Stimulated activated CD8-positive, alpha-beta memory T cell treated with anti-CD3 and anti-CD28 coated beads, Interleukin-7, amount 100 ng/mL, for 1 hour (primary cell): ENCODE measurements at places on chromosomes 12 and 14.

GRCh38 chr12:59499774-59500173, 96.1 kb upstream of the SLC16A7 start:
- no peak for DNase-seq

GRCh38 chr14:99241325-99242010, 30.5 kb downstream of the BCL11B start:
- DNase-seq: no peak

- DNase-seq: no peak
Observed at GRCh38 chr14:23559010-23559925, 3.2 kb downstream of the THTPA start.

DNA sequence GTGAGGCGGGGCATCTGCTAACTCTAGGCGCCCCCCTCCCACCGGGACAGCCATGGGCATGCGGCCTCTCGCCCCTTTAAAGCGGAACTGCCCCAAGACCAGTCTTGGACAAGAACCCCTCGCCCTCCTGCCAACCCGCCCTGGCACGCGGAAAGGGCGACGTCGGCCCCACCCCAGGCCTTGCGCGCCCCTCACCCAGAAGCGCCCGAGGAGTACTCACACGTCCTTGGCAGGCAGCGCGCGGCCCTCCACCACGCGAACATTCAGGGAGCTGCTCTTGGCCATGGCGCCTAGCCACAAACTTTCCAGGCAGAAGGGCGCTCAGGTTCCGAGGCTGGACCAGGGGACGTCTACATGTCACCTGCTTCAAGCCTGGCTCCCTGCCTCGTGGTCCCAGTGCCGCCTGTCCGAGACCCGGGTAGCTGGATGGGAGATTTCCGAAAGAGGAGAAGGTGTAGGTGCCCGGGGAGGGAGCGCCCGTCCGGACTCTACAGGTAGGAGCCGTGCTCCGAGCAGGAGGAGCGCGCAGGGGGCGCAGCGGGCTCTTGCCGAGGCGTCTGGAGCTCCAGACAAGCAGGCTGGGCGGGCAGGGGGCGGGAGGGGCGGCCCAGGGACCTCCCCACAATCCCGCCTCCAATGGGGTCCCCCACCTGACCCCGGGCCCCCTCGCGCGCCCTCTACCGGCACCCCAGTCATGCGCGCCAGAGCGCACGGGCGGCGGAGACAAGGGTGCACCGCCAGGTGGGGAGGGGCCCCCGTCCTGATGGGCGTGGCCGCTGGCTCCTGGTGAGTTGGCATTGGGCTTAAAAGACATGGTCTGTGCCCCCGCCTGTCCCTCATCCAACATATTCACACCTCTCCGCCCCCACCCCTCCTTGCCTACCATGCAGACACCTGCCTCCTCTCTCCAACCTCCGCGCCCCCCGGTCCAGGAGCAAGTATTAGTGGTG, at the start of gene RASAL1:
Gene RASAL1, minus strand, starts transcription at position 584 of the 950 bp plus-strand sequence. Its CDS starts 299 bp downstream, at position 285.
- DNase-seq: peak; percentile 33

DNA sequence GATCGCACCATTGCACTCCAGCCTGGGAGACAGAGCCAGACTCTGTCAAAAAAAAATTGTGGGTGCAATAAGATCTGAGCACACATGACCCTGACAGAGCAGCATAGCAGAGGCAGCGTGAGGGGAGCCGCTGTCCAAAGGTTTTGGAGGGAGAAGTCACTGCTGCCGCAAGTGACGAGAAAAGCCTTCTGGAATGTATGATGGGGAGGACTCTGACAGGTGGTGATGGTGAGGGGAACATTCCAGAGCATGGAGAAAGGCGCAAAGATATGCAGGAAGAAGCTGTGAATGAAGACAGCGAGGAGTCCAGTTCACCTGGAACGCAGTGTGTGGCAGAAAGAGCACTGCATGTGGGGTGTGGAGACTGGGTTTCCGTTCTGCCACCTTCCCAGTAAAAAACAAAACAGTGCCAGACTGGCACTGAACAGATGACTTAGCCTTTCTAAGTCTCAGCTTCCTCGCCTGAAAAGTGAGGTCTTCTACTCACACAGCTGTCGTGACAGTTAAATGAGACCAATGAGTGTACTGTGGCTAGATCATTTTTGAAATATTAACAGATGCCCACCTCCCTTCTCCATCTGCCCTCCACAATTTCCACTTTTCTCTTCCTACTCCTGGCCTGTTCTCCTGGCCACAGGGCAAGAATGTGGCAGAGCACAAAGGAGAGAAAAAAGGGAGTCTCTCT, 53.4 kb upstream of the PTHLH start:
- DNase-seq: no peak

DNA sequence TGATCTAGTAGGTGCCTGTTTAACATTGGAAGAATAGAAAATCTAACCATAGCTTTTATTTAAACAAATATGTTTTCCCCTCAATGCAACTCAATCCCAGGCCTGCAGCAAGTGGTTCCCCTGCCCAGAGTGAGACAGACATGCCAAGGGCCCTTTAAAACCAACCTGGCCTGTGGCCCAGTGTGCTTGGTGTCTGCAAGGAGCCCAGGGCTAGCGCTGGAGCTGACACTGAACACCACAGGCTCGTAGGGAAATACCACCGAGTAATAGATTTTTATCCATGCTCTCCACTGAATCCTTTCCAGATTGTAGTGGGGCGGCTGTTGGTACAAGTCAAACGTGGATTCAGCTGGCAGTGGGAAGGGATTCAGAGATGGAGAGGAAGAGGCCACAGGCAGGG, 95.6 kb upstream of the NRXN3 start:
- DNase-seq: no peak

- DNase-seq: no peak
Observed at GRCh38 chr14:42944284-42944683, 1337.6 kb downstream of the LRFN5 start.

GRCh38 chr14:80780500-80780899, 161.0 kb downstream of the CEP128 start:
- no peak for DNase-seq

GRCh38 chr12:51392556-51393237, 1.5 kb upstream of the GALNT6 start:
- no peak for DNase-seq

DNA sequence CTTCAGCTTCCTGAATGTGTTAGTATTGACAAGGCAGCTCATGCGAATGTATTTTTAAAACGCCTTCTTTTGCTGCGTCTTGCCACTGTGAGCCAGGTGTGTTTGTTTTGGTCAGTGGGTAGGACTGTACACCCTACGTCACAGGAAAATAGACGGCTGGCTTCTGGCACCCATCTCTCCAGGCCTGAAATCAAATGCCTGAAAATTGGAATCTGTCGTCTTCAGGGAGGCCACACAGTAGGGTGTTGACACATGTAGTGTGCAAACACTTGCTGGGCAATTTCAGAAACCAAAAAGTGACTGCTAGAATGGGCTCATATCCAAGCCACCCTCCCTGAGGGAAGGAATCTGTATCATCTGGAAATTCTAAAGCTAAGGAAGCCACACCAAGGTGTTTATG, 209.3 kb downstream of the TTC8 start:
- no peak for DNase-seq

GRCh38 chr14:49770212-49770817, 2.4 kb downstream of the KLHDC2 start:
- no peak for DNase-seq

DNA sequence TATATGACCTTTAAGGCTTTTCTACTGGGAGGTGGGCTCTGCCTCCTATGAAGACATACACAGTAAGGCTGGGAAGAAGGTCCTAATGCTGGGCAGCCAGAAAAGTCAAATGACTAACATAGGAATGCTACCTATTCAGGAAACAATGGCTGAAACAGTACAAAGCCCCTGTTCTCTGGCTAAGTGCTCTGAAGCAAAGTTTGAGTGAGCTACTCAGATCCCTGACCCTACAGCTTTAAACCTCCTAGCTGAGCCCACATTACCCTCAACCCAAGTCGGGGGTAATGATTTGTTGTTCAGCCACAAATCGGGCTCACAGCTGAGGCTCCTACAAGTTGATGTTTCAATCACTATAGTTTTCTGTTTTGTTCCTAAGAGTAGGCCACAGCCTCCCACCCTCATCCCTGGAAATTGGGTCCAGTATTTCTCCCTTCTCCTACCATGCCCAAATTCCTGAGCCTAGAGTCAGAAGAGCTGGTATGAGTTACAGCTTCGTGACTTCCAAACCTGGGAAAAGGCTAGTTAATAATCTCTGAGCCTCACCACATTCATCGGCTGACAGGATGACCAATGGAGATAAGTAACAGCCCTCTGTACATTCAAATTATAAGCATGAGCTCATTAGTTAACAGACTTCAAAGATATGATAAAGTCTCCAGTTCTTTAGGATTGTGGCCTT, 46.5 kb downstream of the BTBD7 start:
- no peak for DNase-seq

DNA sequence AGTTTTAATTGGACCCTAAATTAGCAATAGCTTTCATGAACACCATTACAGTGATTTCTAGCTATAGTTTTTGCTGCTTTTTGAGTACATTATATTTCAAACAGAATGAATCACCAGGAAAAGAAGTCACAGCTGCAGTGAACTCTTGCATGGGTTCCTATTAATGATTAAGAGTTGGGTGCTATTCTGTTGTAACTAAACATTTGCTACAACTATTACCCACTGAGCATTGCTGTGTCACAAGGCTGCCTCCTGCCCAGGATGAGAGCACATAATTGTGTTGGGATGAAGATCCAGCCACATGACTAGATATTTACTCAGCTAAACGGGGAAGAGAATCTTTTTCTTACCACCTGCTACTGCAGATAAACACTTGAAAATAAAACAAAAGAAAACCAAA, 152.7 kb downstream of the GXYLT1 start:
- DNase-seq: no peak

- no peak for DNase-seq
Observed at GRCh38 chr14:20732979-20733635, 12.6 kb upstream of the EDDM3A start.

- no peak for DNase-seq
Observed at GRCh38 chr12:88716240-88716639, 136.0 kb upstream of the KITLG start.

GRCh38 chr14:62429683-62430082, 615.6 kb downstream of the KCNH5 start:
- no peak for DNase-seq

DNA sequence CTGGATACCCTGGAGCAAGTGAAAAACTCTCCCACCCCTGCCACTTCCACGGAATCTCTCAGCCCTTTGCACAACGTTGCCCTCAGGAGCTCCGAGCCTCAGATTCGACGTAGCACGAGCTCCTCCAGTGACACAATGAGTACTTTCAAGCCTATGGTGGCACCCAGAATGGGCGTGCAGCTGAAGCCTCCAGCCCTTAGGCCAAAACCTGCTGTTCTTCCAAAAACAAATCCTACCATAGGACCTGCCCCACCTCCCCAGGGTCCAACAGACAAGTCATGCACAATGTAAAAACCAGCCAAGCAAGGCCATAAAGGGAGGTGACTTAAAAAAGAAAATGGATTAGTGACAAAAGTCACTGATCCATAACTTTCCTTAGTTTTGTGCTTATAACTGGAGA, 79.7 kb downstream of the KICS2 start:
- DNase-seq: no peak

GRCh38 chr14:23567186-23568020, at the start of gene AP1G2:
AP1G2 (minus strand) TSS chr14:23567791; CDS start chr14:23567314, 477 bp downstream.
- DNase-seq: peak; percentile 62

GRCh38 chr12:106750524-106750923, 24.0 kb upstream of the RIC8B start:
- DNase-seq: no peak

GRCh38 chr12:129127211-129127610, 273.9 kb downstream of the GLT1D1 start:
- no peak for DNase-seq

GRCh38 chr12:101877806-101878242, 444 bp downstream of the DRAM1 start:
- DNase-seq: no peak

- DNase-seq: no peak
Observed at GRCh38 chr12:13435235-13435933, 238.9 kb downstream of the EMP1 start.

DNA sequence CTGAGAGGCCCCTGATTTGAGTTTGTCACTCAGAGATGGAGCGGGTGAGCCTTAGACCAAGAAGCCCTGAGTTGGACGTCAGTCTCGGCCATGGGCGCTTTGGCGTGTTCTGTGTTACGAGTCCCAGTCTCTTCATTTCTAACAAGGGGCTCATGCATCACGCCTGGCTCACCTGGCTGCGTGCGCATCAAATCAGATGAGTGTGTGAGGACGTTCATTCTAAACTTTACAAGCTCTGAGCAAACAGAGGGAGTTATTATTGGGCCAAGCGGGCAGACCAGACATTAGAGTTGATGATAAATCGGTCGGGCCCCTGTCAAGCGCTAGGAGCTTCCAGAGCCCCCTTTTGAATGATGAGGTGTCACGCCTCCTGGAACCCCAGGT, 117.2 kb downstream of the CALM1 start:
- no peak for DNase-seq

GRCh38 chr14:92668276-92668973, 80.0 kb downstream of the LGMN start:
- no peak for DNase-seq

GRCh38 chr14:95460647-95461478, 55.6 kb downstream of the SYNE3 start:
- DNase-seq: no peak

DNA sequence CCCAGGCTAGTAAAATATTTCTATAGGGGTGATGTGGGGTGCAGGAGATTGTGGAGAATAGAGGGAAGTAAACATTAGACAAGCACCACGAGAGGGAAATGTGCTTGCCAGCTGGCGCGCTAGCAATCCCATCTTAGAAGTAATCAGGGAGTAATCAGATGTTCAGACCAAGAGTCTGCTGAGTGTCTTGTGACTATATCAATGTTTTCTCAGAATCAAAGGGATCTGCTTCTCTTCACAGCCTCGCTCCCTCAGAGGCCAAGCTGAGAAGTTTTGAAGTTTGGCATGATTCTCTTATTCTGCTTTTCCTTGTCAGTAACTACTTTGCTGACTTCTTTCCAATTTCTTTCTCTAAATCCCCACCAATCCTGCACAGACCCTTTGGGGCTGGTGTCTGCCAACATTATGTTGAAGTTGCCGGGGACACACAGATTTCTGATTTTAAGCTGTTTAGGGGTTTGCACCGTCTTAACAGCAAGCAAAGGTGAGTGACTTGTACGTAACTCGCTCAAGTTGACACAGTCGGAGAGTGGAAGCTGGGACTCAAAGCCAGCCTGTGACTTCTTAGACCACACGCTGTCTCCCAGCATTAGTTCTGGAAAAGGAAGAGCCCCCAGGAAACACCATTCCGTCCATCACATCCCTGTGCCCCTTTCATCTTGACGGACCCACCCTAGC, 22.0 kb upstream of the TSPAN9 start:
- DNase-seq: no peak

DNA sequence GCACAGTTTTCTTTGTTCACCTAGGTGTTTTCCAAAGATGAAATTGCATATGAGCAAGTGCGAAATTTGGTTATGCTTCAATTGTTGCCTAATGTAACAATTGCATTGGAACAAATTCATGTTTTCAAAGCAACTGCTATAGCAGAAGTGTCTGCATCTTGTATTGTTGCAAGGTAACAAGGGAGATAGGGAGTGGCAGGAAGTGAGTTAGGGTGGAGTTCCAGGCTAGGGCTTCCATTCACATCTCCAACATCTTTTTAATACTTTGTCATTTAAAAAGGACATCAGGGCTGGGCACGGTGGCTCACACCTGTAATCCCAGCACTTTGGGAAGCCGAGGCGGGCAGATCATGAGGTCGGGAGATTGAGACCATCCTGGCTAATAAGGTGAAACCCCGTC, 312.3 kb upstream of the E2F7 start:
- no peak for DNase-seq

- DNase-seq: no peak
Observed at GRCh38 chr12:28631831-28632230, 441.6 kb downstream of the CCDC91 start.
